Type B pancreatic cell (in vitro differentiated cells): ENCODE measurements at places on chromosomes 2 and 18.

GRCh38 chr2:72926811-72927465 is 9.6 kb downstream of the EMX1 start:
- H3K36me3 ChIP-seq = no peaks in the 10 kb centered on the region
- peaks cover 22% of the 10 kb centered on the region for H3K27me3 ChIP-seq
- DNase-seq = no peak
- H3K4me3 ChIP-seq = no peak overlapping the region

DNA sequence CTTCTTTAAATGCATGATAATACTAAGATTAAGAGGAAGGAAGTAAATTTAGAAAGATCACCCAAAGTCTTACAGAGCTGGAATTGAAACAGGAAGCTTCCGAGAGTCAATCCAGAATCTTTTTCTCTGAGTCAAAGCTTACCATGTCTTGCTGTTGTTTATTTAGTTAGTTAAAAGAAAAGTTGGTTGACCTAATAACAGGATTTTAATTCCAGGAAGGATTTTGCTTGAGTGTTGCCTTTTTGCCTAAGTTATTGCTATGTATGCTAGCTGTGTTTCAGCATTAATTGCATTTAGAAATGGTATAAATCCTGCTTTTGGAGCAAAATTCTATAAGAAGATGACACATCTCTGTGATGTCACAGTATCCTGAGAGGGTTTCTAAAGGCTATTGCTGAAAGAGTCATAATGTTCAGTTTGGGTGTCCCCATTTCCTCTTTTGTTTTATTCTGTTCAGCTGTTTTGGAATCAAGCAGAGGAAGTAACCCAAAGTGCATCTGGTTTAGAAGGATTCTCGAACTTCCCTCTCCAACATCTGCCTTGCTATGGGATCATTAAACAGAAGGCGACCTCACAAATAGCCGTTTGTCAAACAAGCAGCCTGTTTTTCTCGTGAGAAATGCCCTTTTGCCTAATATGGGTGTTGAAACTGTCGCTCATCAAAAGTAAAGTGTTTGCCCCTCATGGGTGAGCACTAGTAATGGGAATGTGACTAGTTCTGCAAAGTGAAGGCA is 271.5 kb upstream of the MMADHC start:
- peaks cover 5% of the 10 kb centered on the region for H3K36me3 ChIP-seq
- no peak overlapping the region for H3K27ac ChIP-seq
- peaks cover 11% of the 10 kb centered on the region for H3K4me1 ChIP-seq
- no peak overlapping the region for H3K4me3 ChIP-seq

DNA sequence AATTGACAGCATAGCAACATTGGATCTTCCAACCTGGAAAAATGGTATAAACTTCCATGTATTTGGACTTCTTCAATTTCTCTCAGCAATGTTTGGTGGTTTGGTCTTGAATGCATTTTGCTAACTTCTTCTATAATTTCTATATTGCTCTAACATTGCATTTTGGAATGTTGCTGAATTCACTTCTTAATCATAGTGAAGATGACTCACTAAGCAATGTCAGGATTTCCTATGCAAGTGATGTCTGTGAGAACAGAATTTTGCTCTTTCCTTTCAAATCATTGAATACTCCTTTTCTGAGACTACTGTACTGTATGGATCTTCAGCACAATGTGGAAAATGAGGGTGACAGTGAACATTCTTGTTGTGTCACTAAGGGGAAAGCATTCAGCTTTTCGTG is 28.9 kb upstream of the CDH19 start:
- no peaks in the 10 kb centered on the region for H3K27me3 ChIP-seq
- no peak overlapping the region for H3K4me3 ChIP-seq
- H3K36me3 ChIP-seq = no peaks in the 10 kb centered on the region
- no peak overlapping the region for H3K27ac ChIP-seq

- no peaks in the 10 kb centered on the region for H3K36me3 ChIP-seq
- no peaks in the 10 kb centered on the region for H3K27me3 ChIP-seq
- peaks cover 4% of the 10 kb centered on the region for H3K4me1 ChIP-seq
Measured at GRCh38 chr18:7877609-7878008, 310.5 kb downstream of the PTPRM start.

- peaks cover under 1% of the 10 kb centered on the region for H3K36me3 ChIP-seq
- DNase-seq = no peak
- H3K27ac ChIP-seq = no peak overlapping the region
Measured at GRCh38 chr18:74529378-74529777, 4.9 kb upstream of the CNDP1 start.
